ENCODE measurements at places on chromosomes 5 and 9.

- no peak for DNase-seq
Observed at GRCh38 chr9:108860764-108861163, 1.3 kb upstream of the ACTL7A start.

- no peak for DNase-seq
Observed at GRCh38 chr5:125478599-125478998, 732.2 kb upstream of the ZNF608 start.

DNA sequence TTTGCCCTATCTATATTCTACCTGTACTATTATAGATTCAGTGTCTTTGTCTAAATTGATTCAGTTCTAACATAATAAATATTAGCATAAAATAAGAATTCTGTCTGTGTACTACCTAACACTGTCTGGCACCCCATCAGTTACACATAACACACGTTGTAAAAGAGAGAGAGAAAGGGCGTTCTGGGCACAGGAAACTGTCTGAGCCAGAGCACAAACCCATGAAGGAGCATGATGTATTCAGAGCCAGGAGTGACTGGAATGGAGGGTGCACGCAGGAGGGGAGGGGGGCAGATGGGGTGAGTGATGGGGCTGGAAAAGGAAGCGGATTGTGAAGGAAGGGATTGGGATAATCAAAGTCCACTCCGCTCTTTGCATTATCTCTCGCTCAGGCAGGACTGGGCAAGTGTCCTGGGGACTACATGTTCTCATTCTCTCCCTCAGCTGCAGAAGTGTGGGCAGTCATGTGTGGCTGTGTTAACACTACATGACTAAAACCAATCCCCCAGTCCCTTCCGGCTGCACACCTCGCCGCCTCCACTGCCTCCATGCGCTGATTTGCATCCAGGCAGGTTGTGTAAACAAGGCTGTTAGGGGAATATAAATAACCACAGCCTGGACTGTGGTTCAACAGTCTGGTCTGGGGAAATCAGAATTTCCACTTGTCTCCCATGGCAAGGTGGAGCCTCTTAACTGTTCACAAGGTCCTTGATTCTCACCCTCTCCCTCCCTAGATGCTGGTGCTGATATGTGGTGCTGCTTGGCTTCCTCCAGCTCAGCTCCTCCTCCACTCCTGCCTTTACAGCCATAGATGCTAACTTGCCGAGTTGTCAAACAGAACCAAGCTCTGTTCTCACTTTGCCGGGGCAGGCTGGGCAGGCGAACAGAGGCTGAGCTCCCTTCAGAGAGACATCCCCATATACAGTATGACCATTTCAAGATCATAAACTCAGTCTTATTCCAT, 367.5 kb upstream of the BRINP1 start:
- DNase-seq, result no peak

GRCh38 chr5:146461319-146461718, 14.2 kb downstream of the TCERG1 start:
- no peak for DNase-seq

GRCh38 chr9:4126996-4127395, 172.9 kb downstream of the GLIS3 start:
- DNase-seq, result no peak

DNA sequence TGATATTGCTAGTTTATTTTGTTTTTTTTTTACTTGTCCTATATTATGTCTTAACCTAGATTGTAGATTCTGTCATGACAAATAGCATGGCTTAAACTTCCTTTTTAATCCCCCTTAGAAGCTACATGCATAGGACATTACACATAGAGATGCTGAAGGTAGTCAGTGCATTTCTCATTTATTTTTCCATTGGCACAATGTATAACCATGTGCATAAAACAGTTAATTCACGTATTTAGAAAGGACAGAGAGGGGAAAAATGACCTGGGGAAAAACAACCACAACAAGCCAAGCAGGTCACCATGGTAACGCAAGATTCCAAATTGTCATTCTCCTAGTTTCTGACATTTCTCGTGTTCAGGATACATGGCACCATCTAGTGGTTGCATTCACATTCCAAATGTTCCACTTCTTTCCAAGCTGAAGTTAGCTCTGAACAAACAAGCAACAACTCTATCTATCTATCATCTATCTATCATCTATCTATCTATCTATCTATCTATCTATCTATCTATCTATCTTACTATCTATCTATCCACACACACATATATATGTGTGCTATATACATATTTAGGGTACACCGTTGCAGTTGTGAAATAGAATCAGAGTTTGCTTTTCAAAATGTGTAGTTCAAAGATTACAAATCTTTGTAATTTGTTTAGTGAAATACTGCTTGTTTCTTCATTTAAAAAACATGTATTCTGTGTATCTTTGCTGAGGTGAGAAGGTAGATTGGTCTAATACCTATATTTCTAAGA, 487.2 kb upstream of the ST8SIA4 start:
- DNase-seq, result peak; percentile 15

DNA sequence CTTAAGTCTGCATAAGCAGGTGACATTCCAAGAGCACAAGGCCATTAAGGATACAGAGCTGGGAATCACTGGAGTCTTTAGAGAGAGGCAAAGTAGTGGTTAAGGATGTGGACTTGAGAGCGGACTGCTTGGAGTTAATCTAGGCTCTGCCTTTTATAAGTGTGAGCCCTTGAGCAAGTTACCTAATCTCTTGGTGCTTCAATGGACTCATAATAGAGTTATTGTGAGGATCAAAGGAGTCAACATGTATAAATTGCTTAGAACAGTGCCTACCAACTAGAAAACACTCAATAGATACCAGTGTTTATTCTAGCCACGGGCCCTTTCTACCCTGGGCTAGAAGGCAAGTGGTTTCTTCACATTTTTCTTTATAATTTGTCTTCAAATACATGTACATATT, 819.4 kb downstream of the NR2F1-AS1 start:
- DNase-seq, result no peak

DNA sequence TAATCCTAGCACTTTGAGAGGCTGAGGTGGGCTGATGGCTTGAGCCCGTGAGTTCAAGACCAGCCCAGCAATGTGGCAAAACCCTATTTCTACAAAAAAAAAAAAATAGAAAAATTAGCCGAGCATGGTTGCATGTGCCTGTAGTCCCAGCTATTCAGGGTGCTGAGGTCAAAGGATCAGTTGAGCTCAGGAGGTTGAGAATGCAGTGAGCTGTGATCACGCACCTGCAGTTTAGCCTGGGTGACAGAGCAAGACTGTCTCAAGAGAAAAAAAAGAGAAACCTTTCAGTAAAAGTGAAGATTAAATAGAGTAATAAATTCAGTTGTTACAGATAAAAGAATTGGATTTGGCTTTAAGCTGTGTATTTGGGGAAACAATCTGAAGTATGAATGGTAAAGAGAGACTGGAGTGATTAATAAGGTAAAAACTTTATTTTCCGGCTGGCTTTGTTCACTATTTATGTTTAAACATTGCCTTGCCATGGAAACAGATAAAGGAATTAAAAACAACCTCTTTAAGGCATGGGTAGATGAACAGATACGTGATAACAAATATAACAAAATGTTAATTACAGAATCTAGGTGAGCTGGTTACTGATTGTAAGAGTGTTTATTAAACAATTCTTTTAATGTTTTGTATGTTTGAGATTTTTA, 56.0 kb upstream of the PCAT7 start:
- no peak for DNase-seq

GRCh38 chr5:1137567-1138444, 25.9 kb upstream of the SLC12A7 start:
- DNase-seq, result no peak

GRCh38 chr9:121075251-121076036, 689 bp downstream of the CNTRL start:
- peak; percentile 52 for DNase-seq

DNA sequence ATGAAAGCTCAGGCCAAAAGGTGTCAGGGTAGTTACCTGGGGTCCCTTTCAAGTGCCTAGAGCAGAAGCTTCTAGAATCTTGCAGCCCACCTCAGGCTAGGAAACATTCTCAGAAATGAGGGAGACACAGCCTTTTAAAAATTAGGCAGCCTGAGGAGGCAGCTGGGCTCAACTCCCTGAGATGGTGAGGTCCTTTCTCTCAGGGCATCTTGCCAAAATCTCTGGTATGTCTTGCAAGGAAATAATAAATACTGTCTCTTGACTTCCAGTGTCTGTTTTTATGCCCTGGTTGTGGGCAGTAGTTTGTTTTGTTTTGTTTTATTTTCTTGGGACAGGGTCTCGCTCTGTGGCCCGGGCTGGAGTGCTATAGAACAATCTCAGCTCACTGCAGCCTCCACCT, 100.9 kb upstream of the APC start:
- DNase-seq, result no peak

DNA sequence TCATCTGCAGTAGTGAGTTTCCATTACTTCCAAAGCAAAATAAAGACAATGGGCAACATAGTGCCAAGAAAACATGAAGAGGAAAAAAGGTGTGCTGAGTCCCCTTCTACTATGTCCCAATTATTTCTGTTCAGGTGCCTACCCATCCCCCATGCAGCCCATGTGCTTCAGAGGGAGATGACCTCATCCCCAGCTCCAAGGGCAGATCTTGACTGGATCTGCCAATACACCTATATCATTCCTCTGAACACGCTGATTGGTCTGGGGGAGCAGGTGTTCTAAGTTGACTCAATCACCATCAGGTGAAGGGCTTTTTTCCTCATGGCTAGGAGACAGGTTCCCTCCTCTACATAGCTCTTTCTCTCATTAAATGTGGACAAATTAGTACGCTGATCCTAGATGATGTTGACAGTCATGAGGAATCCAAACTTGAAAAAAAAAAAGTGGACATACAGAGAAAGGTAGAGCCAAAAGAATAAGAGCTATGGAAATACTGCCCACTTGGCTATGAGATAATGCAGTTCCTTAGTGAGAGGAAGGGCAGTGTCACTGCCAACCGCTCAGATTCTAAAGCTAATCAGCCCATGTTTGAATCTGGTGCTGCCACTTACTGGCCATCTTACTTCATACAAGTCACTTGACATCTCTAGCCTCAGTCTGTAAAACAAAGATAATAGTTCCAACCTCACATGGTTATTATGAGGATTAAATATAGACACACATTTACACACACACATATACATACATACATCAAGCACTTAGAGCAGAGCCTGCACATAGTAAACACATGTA, 23.1 kb downstream of the PRELID2 start:
- no peak for DNase-seq

DNA sequence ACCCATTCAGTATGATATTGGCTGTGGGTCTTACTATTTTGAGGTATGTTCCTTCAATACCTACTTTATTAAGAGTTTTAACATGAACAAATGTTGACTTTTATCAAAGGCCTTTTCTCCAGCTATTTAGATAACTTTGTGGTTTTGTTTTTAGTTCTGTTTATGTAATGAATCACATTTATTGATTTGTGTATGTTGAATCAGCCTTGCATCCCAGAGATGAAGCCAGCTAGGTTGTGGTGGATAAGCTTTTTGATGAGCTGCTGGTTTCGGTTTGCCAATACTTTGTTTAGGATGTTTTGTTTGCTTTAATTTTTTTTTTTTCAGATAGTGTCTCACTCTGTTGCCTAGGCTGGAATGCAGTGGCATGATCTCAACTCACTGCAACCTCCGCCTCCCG, 609.0 kb upstream of the COX7C start:
- no peak for DNase-seq

- no peak for DNase-seq
Observed at GRCh38 chr9:107972346-107972745, 482.8 kb upstream of the KLF4 start.

DNA sequence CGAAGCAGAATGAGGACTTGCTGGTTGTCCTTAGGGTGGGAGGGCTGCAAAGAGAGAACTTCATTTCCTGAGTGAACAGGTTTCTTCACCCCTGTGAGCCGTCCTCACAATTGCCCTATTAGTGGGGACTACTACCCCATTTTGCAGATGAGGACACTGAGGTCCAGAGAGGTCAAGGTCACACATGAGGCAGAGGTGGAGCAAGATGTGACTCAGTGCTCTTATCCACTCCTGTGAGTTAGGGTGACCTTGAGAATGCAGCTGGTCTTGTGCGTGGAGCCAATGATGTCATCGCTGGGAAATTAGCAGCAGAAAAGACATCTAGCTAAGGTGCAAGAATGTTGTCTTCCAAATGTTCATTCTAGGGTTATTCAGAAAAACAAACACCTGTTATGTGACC, 26.9 kb downstream of the GPRIN1 start:
- no peak for DNase-seq

DNA sequence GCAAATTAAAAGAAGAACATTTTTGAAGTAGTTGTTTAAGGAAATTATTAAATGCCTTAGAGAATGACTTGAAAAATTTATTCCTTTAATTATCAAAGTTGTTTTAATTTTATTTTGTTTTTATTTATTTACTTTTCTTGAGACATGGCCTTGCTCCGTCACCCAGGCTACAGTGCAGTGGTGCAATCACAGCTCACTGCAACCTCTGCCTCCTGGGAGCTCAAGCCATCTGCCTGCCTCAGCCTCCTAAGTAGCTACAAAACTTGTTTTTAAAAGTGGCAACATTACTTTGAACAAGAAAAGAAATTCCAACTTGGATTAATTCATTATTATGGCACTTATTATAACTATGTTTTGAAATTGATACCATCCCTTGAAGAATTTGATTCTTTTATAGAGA, 29.0 kb downstream of the CDO1 start:
- DNase-seq, result no peak

GRCh38 chr5:79845448-79846197, 145.4 kb downstream of the MTX3 start:
- DNase-seq, result no peak

DNA sequence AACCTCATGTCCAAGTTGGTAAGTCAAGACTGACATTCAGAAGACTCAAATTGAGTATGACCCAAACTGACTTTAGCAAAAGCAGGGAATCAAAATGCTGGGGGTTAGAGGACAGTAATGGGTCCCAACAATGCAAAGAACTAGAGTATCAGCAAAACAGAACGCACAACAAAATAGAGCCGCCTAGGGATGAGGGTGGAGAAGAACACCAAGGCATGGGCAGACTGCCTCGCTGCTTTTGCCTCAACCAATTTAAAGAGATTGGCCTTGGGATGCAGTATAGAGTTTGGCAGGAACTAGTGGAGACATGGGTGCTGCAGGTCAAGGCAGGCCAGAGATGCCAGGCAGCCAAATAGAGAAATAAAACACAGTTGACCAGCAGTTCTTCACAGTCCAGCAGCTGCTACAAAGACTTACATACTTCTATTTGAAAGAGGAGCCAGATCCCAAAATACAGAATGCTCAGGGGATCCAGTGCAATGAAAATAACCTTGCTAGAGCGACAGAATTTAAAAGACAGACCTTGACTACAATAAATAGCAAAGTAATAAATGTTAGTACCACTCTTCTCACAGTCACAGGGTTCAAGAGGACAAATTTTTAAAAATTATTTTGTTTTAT, 83.9 kb upstream of the NIPBL start:
- no peak for DNase-seq

DNA sequence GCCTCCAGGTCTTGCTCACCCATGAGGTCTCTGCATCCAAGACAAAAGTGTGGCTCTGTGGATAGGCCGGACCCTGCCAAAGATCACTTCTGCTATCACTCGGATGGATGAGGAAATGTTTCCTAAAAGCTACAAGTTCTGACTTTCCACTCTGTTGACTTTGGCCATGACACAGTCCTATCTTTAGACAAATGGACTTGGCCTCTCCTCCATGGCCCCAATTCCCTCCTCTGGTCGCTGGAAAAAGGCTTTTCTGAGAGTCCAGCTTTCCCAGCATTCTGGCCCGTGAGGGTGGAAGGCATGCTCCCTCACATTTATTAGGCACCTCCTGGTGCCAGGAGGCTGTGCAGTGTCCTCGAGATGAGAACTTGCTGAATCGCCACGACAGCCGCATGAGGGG, 83.1 kb downstream of the COL27A1 start:
- DNase-seq, result no peak
